ENCODE measurements at places on chromosomes 5 and 9. TPM values are rescaled to one million over a fixed set of nuclear protein-coding genes. Genes with fewer than 3 reads are reported as not detected.

DNA sequence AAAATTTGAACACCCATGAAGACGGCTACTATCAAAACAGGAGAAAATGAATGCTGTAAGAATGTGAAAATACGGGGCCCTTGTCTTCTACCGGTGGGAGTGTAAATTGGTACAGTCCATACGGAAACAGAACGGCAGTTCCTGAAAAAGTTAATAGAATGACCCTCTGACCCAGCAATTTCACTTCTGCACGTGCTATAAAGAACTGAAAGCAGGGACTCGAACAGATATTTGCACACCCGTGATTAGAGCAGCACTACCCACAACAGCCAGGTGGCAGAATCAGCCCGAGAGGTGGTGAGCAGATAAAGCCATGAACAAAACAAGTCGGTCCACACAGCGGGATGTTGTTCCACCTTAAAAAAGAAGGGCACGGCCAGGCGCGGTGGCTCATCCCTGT lies 22.6 kb upstream of the SLC12A7 start:
- DNase-seq, result no peak
- H3K27me3 ChIP-seq, result no peaks in the 10 kb centered on the region
- H3K4me1 ChIP-seq, result peaks cover 2% of the 10 kb centered on the region
- no peaks in the 10 kb centered on the region for H3K36me3 ChIP-seq
- H3K27ac ChIP-seq, result no peak overlapping the region

DNA sequence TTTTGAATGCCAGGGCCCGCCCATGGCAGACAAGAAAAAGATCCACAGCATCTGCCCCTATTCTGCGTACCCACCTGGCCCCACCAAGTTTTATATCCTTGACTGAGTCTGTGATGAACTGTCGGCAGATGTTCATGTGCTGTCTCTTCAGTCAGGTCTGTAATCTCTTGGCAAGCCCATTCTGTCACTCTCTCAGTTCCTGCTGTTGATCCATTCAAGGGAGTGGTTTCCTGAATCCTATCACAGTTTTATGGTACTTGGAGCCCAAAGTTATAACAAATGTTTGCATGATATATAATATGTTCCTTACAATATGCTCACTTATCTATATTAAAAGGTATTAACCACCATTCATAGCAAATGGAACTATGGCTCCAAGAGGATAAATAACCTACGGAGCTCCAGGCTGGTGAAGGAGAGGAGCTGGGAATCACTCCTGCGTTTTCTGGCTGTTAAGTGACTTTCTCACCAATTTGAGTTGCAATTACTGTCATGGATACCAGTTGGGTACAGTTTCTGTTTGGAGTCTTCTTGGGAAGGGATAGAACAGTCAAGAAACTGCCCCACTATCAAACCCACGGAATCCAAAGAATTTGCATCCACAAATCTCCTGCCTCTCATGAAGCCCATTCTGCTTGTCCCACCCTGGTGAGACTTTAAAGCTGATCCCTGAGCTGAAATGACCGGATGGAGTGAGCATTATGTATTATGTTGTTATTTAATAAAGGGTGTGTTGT lies 103.4 kb upstream of the SPRY4 start:
- H3K4me1 ChIP-seq, result peaks cover 40% of the 10 kb centered on the region
- H3K4me3 ChIP-seq, result no peak overlapping the region
- no peaks in the 10 kb centered on the region for H3K27me3 ChIP-seq
- no peak overlapping the region for H3K27ac ChIP-seq
- DNase-seq, result no peak

GRCh38 chr9:3497857-3498256 lies 27.9 kb downstream of the RFX3 start:
- H3K4me3 ChIP-seq, result no peak overlapping the region
- H3K36me3 ChIP-seq, result peaks cover 13% of the 10 kb centered on the region
- H3K27me3 ChIP-seq, result no peaks in the 10 kb centered on the region
- peaks cover 7% of the 10 kb centered on the region for H3K4me1 ChIP-seq

DNA sequence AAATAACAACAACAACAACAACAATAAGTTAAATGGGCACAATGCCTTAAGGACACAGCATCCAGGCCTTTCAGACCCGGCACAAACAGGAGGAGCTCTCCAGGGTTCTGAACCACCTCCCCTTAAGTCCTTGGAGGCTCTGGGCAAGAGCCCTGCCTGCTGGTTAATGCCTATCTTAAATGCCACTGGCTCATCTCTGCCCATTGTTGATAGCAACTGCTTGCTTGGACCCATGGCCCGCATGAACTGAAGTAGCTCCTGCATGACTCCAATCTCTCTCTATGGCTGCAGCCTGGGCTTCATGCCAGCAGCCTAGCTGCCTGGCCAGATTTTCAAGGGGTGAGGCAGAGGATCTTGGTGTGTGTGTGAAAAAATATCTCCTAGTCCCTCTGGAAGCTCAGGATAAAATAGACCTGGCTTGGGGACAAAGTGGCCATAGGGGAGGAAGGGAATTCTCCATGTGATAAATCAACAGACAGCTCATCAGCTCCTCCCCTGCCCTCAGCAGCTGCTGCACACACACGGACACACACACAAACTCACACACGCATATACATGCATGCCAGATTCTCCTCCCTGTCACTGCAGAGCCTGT lies 27.4 kb downstream of the FAM219A start:
- H3K36me3 ChIP-seq, result no peaks in the 10 kb centered on the region
- no peaks in the 10 kb centered on the region for H3K27me3 ChIP-seq
- DNase-seq, result peak; percentile 80
- H3K4me3 ChIP-seq, result no peak overlapping the region

DNA sequence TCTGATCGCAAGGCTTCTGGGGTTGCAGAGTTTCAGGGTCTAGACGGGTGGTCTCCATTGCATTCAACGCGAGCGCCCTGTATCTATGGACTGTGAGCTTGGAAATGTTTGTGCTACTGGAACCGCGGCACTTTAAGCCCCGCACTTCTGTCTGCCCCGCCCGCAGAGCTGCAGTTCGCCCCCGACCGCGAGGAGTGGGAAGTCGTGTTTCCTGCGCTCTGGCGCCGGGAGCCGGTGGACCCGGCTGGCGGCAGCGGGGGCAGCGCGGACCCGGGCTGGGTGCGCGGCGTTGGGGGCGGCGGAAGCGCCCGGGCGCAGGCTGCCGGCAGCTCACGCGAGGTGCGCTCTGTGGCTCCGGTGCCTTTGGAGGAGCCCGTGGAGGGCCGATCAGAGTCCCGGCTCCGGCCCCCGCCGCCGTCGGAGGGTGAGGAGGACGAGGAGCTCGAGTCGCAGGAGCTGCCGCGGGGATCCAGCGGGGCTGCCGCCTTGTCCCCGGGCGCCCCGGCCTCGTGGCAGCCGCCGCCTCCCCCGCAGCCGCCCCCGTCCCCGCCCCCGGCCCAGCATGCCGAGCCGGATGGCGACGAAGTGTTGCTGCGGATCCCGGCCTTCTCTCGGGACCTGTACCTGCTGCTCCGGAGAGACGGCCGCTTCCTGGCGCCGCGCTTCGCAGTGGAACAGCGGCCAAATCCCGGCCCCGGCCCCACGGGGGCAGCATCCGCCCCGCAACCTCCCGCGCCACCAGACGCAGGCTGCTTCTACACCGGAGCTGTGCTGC lies 1.0 kb downstream of the ADAMTS19 start:
- H3K36me3 ChIP-seq, result no peaks in the 10 kb centered on the region
- H3K27ac ChIP-seq, result no peak overlapping the region
- peak; percentile 56 for DNase-seq
- H3K4me3 ChIP-seq, result no peak overlapping the region
- H3K4me1 ChIP-seq, result peaks cover 5% of the 10 kb centered on the region

GRCh38 chr5:88956416-88956815 lies 73.4 kb upstream of the MEF2C start:
- H3K4me3 ChIP-seq, result no peak overlapping the region
- no peaks in the 10 kb centered on the region for H3K4me1 ChIP-seq
- no peak for DNase-seq

GRCh38 chr5:35789732-35790456 lies 66.8 kb upstream of the IL7R start:
- H3K27ac ChIP-seq, result peak overlapping the region; percentile 74
- H3K36me3 ChIP-seq, result peaks cover 5% of the 10 kb centered on the region
- DNase-seq, result peak; percentile 56
- H3K4me1 ChIP-seq, result peaks cover 77% of the 10 kb centered on the region
- H3K27me3 ChIP-seq, result no peaks in the 10 kb centered on the region

DNA sequence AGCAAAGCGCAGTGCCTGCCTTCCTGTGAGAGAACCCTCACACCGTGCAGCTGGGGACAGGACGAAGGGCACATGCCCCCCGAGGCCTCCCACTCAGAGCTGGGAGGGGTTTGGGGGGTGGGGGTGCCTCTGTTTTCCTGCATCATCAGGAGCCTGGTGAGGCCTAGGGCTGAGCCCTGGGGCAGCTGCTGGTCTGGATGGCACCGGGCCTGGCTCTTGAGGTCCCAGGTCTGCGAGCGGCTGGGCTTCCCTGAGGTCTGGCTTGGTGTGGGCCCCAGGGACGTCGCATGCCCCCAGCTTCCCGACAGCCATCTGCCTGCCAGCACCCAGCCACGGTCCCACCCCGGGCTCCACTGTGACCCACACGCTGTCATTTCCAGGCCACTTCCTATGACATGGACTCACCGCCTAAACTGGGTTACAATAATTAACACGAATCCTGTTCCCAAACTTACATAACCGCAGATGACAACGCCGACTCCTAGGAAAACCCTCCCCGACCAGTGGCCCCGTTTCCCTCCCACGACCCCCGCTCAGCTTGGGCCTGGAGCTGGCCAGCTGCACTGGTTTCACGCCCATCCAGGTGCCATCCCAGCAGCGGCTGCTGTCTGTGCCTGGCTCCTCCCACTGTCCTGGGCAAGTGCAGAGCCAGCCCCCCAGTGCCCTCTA lies 8.7 kb downstream of the NACC2 start:
- no peak for DNase-seq
- peaks cover 2% of the 10 kb centered on the region for H3K4me1 ChIP-seq
- H3K36me3 ChIP-seq, result no peaks in the 10 kb centered on the region
- no peaks in the 10 kb centered on the region for H3K27me3 ChIP-seq

- H3K4me3 ChIP-seq, result no peak overlapping the region
- H3K27me3 ChIP-seq, result peaks cover 7% of the 10 kb centered on the region
- no peaks in the 10 kb centered on the region for H3K36me3 ChIP-seq
- H3K27ac ChIP-seq, result no peak overlapping the region
- H3K4me1 ChIP-seq, result peaks cover 18% of the 10 kb centered on the region
- DNase-seq, result no peak
These were observed 245.5 kb downstream of the ARRDC3 start for GRCh38 chr5:91137647-91138046.

- peak overlapping the region; percentile 49 for H3K4me3 ChIP-seq
- H3K4me1 ChIP-seq, result peaks cover 61% of the 10 kb centered on the region
- H3K27me3 ChIP-seq, result no peaks in the 10 kb centered on the region
- peak overlapping the region; percentile 88 for H3K27ac ChIP-seq
- no peak for DNase-seq
These were observed 19.2 kb downstream of the NIPAL4 start for GRCh38 chr5:157479166-157479565.

GRCh38 chr5:57034201-57034916 lies 82.4 kb upstream of the MIER3 start:
- H3K27ac ChIP-seq, result no peak overlapping the region
- no peak overlapping the region for H3K4me3 ChIP-seq
- H3K36me3 ChIP-seq, result no peaks in the 10 kb centered on the region
- H3K27me3 ChIP-seq, result peaks cover 12% of the 10 kb centered on the region

DNA sequence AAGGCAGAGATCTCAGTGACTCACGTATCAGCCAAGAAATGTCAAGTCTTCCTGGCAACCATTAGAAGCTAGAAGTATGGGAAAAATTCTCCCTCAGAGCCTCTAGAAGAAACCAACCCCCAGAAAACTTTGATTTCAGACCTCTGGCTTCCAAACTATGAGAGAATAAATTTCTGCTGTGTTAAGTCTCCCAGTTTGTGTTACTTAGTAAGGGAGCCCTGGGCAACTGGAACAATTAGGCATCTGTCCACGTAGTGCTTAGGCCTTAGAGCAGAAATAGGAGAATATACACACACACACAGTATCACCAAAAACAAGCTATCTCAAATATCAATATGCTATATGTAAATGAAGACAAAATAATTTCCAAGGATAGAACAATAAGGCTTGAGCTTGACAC lies 894.8 kb upstream of the CDH10 start:
- DNase-seq, result no peak
- H3K4me3 ChIP-seq, result no peak overlapping the region
- no peaks in the 10 kb centered on the region for H3K4me1 ChIP-seq
- no peak overlapping the region for H3K27ac ChIP-seq

DNA sequence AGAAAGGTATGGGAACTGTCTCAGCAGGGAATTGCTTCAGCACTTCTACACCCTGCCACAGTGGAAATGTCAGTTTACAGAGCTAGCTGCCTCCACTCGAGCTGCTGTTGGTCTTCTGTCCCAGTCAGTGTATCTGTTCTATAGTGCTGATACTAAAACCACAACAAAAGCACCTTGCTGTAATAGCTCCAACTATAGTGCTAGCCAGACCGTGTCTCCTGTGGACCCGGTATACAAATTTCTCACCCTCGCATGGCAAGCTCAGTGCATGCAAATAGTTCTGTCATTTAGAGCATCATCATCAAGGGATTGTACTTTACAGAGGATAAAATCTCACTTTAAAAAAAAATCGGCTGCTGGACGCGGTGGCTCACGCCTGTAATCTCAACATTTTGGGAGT lies 51.5 kb upstream of the IQGAP2 start:
- no peak for DNase-seq
- H3K36me3 ChIP-seq, result no peaks in the 10 kb centered on the region
- H3K27ac ChIP-seq, result no peak overlapping the region
- no peak overlapping the region for H3K4me3 ChIP-seq

- no peaks in the 10 kb centered on the region for H3K36me3 ChIP-seq
- DNase-seq, result no peak
- H3K4me1 ChIP-seq, result no peaks in the 10 kb centered on the region
- no peak overlapping the region for H3K4me3 ChIP-seq
- H3K27me3 ChIP-seq, result no peaks in the 10 kb centered on the region
- no peak overlapping the region for H3K27ac ChIP-seq
These were observed 412.1 kb upstream of the IRX2 start for GRCh38 chr5:3163626-3164025.

DNA sequence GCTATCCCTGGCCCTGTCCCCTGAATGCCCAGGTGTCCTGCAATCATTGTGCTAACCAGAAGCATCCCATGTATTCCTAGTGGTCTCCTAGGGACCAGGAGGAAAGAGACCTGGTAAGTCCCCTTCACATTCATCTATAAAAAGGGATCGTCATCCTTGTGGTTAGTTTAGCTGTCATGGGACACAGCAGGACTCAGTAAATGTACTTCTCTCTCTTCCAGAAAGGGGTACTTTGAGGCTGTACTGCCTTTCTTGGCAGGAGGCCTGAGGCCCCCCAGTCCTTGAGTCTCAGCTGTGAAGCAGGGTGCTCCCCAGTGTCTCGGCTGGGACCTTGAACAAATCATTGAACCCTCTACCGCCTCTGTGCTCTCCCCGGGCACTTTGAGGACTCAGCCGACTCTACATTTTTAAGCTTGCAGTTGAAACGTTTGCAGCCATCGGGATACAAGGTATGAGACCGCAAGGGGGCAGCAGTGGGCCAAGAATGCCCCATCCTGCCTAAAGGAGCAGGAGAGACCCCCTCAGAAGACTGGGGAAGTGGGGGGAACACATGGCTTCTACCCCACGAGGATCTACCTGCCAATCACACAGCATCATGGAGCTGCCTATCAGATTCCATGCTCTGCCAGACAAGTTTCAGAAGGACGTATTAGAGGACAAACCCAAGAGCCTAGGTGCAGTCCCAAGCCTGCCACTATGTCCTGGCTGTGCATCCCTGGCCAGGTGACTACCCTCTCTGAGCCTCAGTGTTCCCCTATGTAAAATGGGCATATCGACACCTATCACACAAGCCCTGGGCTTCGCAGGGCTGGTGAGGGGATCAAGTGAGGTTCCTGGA lies 2.4 kb upstream of the PHYKPL start:
- peak overlapping the region; percentile 13 for H3K4me3 ChIP-seq
- peaks cover 51% of the 10 kb centered on the region for H3K4me1 ChIP-seq
- peak overlapping the region; percentile 35 for H3K27ac ChIP-seq
- DNase-seq, result peak; percentile 93
- no peaks in the 10 kb centered on the region for H3K27me3 ChIP-seq

Gene DMGDH
- total RNA-seq, result not detected

Gene KIAA1958
- 9.8 TPM for total RNA-seq
